A375 (cell line): ENCODE measurements at places on chromosomes 16 and 17. TPM values are rescaled to one million over a fixed set of nuclear protein-coding genes. Genes with fewer than 3 reads are reported as not detected.

The CACNG3 gene
- not detected in 2 replicates for total RNA-seq

The CCL23 gene
- total RNA-seq, result not detected in 2 replicates

The RPGRIP1L gene
- total RNA-seq, result 6.6 and 9.5 TPM in 2 replicates

The GRB7 gene
- 0.38 TPM in 1 of 2 replicates, not detected in the other for total RNA-seq

The SECTM1 gene
- total RNA-seq, result 15.3 and 22.8 TPM in 2 replicates

The IQCK gene
- 3.1 and 8.3 TPM in 2 replicates for total RNA-seq
